ENCODE measurements at places on chromosomes 16 and 17. TPM values are rescaled to one million over a fixed set of nuclear protein-coding genes. Genes with fewer than 3 reads are reported as not detected.

The PRRT2 gene
- 1.3 TPM for total RNA-seq

The ZNF232 gene
- 17.3 TPM for total RNA-seq

The APOH gene
- not detected for total RNA-seq

The HOXB4 gene
- total RNA-seq = 4.2 TPM

The GCGR gene
- not detected for total RNA-seq

DNA sequence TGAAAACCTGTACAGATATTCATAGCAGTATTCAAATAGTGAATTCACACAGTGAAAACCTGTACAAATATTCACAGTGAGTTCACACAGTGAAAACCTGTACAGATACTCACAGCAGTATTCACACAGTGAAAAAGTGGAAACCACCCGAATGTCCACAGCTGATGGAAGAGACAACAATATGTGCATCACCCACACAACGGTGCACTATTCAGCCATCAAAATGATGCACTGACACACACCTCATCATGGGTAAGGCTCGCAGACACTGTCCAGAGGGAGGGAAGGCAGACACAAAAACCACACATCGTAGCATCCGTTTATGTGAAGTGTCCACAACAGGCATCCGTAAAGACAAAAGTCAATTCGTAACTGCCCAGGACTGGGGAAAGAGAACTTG is 100.9 kb downstream of the VPS53 start:
- peaks cover 25% of the 10 kb centered on the region for H3K36me3 ChIP-seq
- no peak overlapping the region for H3K27ac ChIP-seq
- peaks cover 5% of the 10 kb centered on the region for H3K4me1 ChIP-seq
- H3K27me3 ChIP-seq = no peaks in the 10 kb centered on the region

DNA sequence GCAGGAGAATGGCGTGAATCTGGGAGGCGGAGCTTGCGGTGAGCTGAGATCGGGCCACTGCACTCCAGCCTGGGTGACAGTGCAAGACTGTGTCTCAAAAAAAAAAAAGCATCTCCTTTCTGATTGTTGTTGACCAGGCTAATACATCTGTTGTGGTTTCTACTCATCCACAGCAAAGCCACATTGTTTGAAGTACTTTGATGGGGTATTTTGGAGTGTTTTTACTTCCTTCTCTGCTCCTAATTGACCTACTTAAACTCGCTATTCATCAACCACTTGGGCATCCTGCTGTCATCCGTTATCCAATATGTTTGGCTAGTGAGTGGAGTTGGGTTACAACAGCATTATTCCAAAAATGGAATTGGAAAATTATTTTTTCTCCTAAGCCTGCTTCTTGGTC is 3.5 kb upstream of the CDC27 start:
- H3K36me3 ChIP-seq = peaks cover 6% of the 10 kb centered on the region
- H3K4me3 ChIP-seq = no peak overlapping the region
- peaks cover 5% of the 10 kb centered on the region for H3K27me3 ChIP-seq
- no peak for DNase-seq

- DNase-seq = peak; percentile 75
- peak within 1 kb of the TSS; percentile 93 for H3K4me3 ChIP-seq
- peaks cover 26% of the 10 kb centered on the region for H3K4me1 ChIP-seq
- H3K36me3 ChIP-seq = peaks cover 4% of the 10 kb centered on the region
- H3K27ac ChIP-seq = peak within 1 kb of the TSS; percentile 96
These were observed at the start of gene PIGL for GRCh38 chr17:16217002-16217635. Gene PIGL (plus strand): TSS chr17:16217210. CDS start chr17:16217227, 17 bp downstream.

- H3K4me3 ChIP-seq = peak overlapping the region; percentile 92
- peak; percentile 34 for DNase-seq
- peak overlapping the region; percentile 94 for H3K27ac ChIP-seq
- peaks cover 10% of the 10 kb centered on the region for H3K36me3 ChIP-seq
- peaks cover 46% of the 10 kb centered on the region for H3K4me1 ChIP-seq
- H3K27me3 ChIP-seq = no peaks in the 10 kb centered on the region
These were observed 862 bp downstream of the DCAKD start for GRCh38 chr17:45050481-45051059.

DNA sequence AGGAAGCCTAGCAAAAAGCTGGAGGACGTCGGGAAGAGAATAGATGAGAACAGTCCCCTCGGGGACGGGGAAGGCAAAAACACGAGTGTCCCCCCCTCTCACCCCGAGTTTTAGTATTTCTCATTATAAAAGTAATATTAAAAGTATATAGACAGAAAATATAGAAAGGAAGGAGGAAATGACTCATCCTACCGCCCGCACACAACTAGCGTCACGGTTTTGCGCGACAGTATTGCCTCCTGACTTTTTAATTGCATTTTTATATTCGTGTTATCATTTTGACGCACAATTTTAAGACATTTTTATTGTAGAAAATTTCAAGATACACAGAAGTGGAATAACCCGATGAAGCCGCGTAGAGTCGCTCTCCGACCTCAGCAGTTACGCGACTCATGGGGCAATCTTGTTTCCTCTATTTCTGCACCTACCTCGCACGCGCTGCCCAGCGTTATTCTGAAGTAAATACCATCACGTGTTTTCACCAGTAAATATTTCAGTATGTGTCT is 652 bp upstream of the SLC25A19 start:
- peaks cover 27% of the 10 kb centered on the region for H3K36me3 ChIP-seq
- no peak for DNase-seq
- H3K27me3 ChIP-seq = no peaks in the 10 kb centered on the region
- H3K27ac ChIP-seq = peak overlapping the region; percentile 100
- H3K4me1 ChIP-seq = peaks cover 21% of the 10 kb centered on the region

GRCh38 chr16:8583199-8583598 is 7.1 kb downstream of the TMEM114 start:
- H3K4me3 ChIP-seq = no peak overlapping the region
- DNase-seq = no peak
- H3K36me3 ChIP-seq = no peaks in the 10 kb centered on the region
- H3K27ac ChIP-seq = no peak overlapping the region
- H3K27me3 ChIP-seq = peaks cover 8% of the 10 kb centered on the region

DNA sequence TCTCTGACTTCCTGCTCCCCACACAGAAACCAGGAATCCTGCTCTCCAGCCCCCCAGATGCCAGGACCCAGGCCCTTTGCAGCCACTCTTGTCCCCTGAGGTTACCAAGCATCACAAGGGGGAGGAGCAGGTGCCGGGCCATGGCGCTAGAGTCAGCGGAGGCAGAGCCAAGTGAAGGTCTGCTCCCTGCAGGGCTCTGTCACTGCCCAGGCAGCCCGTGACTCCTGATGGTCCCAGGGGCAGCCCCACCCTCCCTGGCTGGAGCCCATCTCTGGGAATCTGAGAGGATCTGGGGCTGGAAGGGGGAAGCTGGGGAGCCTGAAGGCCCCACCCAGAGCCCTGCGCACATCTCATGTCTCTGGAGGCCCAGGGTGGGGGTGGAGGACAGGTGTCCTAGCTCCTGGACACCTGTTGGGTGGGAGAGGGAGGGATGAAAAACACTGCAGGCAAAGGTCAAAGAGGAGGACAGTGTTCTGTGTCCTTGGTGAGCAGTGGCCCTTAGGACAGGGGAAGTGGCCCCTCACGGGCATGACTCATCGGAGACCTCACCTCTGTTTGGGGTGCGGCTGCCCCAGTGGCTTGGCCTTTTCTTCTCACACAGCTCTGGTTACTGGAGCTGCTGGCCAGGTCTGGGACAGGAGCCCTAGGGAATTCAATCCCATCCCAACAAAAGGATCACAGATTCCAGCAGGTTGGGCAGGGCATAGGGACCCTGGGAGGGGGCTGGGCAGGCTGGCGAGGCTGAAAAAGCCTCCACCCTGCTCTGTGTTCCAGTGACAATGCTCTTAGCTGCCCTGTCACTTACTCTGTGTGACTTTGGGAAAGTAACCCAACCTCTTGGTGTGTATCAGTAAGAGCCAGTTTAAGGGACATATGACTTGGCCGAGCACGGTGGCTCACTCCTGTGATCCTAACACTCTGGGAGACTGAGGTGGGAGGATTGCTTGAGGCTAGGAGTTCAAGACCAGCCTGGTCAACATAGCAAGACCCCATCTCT is at the start of gene PRSS36:
TSS of gene PRSS36 (minus strand) at position 173 of the 997 bp plus-strand sequence. CDS start at position 142, 31 bp downstream.
- no peak within 1 kb of the TSS for H3K27ac ChIP-seq
- H3K27me3 ChIP-seq = peaks cover 12% of the 10 kb centered on the region
- no peak within 1 kb of the TSS for H3K4me3 ChIP-seq
- no peaks in the 10 kb centered on the region for H3K4me1 ChIP-seq
- H3K36me3 ChIP-seq = no peaks in the 10 kb centered on the region
- DNase-seq = no peak

- peaks cover 9% of the 10 kb centered on the region for H3K4me1 ChIP-seq
- no peak for DNase-seq
- no peaks in the 10 kb centered on the region for H3K27me3 ChIP-seq
- peaks cover 6% of the 10 kb centered on the region for H3K36me3 ChIP-seq
- no peak overlapping the region for H3K4me3 ChIP-seq
These were observed 13.5 kb downstream of the NPRL3 start for GRCh38 chr16:125011-125410.

- peaks cover 4% of the 10 kb centered on the region for H3K36me3 ChIP-seq
- no peaks in the 10 kb centered on the region for H3K4me1 ChIP-seq
- no peak overlapping the region for H3K4me3 ChIP-seq
- H3K27ac ChIP-seq = no peak overlapping the region
These were observed 9.6 kb upstream of the MINK1 start for GRCh38 chr17:4823373-4824089.
